ENCODE measurements at places on chromosomes 6 and 20. TPM values are rescaled to one million over a fixed set of nuclear protein-coding genes. Genes with fewer than 3 reads are reported as not detected.

RFX6 gene
- not detected for total RNA-seq

ARHGAP40 gene
- not detected for total RNA-seq

ASIP gene
- not detected for total RNA-seq

SOX18 gene
- not detected for total RNA-seq

RUNX2 gene
- total RNA-seq: 5.1 TPM

DDX39B gene
- 448 TPM for total RNA-seq

SLC35B3 gene
- 15.4 TPM for total RNA-seq

TREML1 gene
- total RNA-seq: not detected

ENPP4 gene
- 8.1 TPM for total RNA-seq

GPR6 gene
- total RNA-seq: not detected

PHACTR3 gene
- total RNA-seq: not detected

ABHD12 gene
- total RNA-seq: 37.3 TPM

SYCP2 gene
- 0.37 TPM for total RNA-seq

BRD2 gene
- total RNA-seq: 125 TPM

B3GAT2 gene
- total RNA-seq: under 0.01 TPM

C6orf47 gene
- 15.8 TPM for total RNA-seq

TAGAP gene
- not detected for total RNA-seq

PLN gene
- not detected for total RNA-seq

OR2B6 gene
- not detected for total RNA-seq

SEMG1 gene
- total RNA-seq: not detected

KCNK5 gene
- 0.37 TPM for total RNA-seq

GRM1 gene
- total RNA-seq: under 0.01 TPM

ELOVL4 gene
- total RNA-seq: 8.4 TPM

TSPO2 gene
- not detected for total RNA-seq

BEND3 gene
- total RNA-seq: 3.7 TPM

Data from subcutaneous preadipocyte (primary cell).